ENCODE measurements at places on chromosomes 12 and 14. TPM values are rescaled to one million over a fixed set of nuclear protein-coding genes. Genes with fewer than 3 reads are reported as not detected.

Gene SLC38A6
- polyA plus RNA-seq: 39.0 TPM

- no peak for DNase-seq
Measured at GRCh38 chr12:131463174-131463573, 247.7 kb upstream of the SFSWAP start.

DNA sequence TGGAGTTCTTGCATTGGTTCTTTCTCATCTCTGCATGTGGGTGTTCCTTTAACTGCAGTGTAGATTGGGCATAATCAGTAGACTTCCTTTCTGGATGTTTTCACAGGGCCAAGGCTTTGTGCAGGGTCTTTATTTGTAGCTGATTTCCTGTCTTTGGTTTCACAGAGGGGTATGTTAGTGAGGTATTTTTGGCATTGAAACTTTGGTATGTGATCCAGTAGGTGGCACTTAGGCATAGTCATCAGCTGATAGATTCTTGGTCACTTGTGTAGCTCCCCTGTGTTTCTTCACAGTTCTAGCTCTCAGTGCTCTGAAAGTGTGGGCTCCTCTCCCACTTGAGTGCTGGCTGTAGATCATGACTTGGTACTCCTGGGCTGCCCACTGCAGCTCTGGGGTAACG is 52.7 kb upstream of the LMO3 start:
- DNase-seq: no peak

Gene RNF212B
- polyA plus RNA-seq: not detected

GRCh38 chr12:115325858-115326257 is 641.9 kb upstream of the TBX3 start:
- no peak for DNase-seq

- no peak for DNase-seq
Measured at GRCh38 chr14:77126461-77126990, 15.1 kb downstream of the ZDHHC22 start.

Gene PUS1
- 13.7 TPM for polyA plus RNA-seq

- no peak for DNase-seq
Measured at GRCh38 chr12:109588461-109589239, 15.1 kb downstream of the MVK start.

Gene NRXN3
- polyA plus RNA-seq: 34.6 TPM

Gene RD3L
- not detected for polyA plus RNA-seq

GRCh38 chr14:58276208-58276607 is 22.1 kb upstream of the ARID4A start:
- no peak for DNase-seq

Gene TMEM179
- polyA plus RNA-seq: not detected

Gene GRIP1
- polyA plus RNA-seq: 0.12 TPM

GRCh38 chr14:34212172-34212929 is 249.7 kb downstream of the SPTSSA start:
- DNase-seq: peak; percentile 74

Gene ALX1
- polyA plus RNA-seq: not detected

Gene TMEM132C
- polyA plus RNA-seq: not detected
